ENCODE measurements at places on chromosomes 12 and 14. TPM values are rescaled to one million over a fixed set of nuclear protein-coding genes. Genes with fewer than 3 reads are reported as not detected.
A peak's percentile ranks its signal among the peaks of the same experiment; 100 is the strongest.

GRCh38 chr14:59406454-59407245 is 58.5 kb downstream of the GPR135 start:
- no peak for DNase-seq

DNA sequence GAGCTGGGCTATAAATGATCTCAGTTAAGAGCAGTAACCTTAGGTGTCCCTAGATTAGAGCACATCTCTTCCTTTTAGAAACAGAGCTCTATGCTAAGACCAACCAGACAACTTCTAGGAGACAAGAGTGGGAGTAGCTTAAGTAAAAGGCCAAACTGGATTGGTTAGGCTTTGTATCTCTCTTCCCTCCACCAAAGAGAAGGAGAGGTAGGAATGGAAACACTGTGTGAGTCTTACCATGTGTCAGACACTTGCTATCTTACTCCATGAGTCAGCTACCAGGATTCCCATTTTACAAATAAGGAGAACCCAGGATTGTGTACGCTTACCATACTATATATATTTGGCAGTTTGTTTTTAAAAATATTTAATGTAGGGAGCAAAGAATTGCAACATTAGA is 122.9 kb downstream of the PAX9 start:
- DNase-seq, result no peak

GRCh38 chr12:9227950-9228349 is 19.8 kb upstream of the PZP start:
- DNase-seq, result no peak

The PSEN1 gene
- 9.0 TPM for polyA plus RNA-seq

The DBX2 gene
- polyA plus RNA-seq, result not detected

The TAS2R50 gene
- polyA plus RNA-seq, result 0.05 TPM

The GALNT8 gene
- polyA plus RNA-seq, result not detected

DNA sequence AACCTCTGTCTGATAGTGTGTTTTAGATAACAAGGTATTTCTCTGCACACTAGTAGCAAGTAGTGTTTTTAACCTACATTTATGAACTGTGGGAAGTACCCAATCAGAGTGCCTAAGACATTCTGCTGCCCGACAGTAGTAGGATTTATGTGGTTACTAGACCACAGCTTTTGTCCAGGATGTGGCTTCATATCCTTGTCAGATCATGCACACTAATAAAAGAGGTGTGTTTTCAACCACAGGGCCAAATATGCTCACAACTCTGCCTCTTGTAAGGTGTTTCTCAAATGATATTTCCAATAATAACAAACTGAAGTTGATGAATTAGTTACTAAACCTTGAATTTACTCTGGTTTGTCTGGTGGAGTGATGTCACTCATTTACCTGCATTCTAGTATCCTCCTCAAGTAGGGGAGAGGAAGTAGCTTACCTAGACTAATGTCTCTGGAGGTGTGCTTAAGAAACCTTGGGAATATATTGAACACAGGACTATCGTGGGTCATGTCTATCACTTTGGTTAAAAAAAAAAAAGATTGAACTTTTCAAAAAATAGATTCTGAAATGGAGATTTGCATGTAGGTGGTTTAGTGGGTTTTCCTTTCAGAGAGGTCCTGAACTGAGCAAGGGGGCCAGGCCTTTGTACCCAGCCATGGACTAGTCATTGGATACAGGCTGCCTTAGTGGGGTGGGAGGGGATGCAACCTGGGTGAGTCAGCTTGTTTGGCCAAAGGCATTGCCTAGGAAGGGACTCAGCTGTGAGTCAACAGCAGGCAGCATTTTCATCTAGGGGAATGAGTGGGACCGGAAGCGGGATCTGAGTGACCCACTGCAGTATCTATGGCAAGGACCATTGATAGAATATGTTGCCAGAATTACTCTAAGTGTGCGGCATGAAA is 14.1 kb downstream of the FBXW8 start:
- no peak for DNase-seq

GRCh38 chr14:77051116-77051515 is 22.6 kb upstream of the IRF2BPL start:
- DNase-seq, result peak; percentile 64

The FGF6 gene
- polyA plus RNA-seq, result not detected

The CFAP251 gene
- polyA plus RNA-seq, result 8.0 TPM
